ENCODE measurements at places on chromosomes 4 and X.
A peak's percentile ranks its signal among the peaks of the same experiment; 100 is the strongest.

GRCh38 chr4:73869130-73870055 lies at the start of gene CXCL1:
Gene CXCL1 (plus strand): TSS chr4:73869393. CDS start chr4:73869471, 78 bp downstream.
- no peak for DNase-seq

- DNase-seq: no peak
These were observed 249.3 kb upstream of the PRKX start for GRCh38 chrX:3962511-3963311.

- no peak for DNase-seq
These were observed 115.0 kb downstream of the HUWE1 start for GRCh38 chrX:53571494-53571893.

DNA sequence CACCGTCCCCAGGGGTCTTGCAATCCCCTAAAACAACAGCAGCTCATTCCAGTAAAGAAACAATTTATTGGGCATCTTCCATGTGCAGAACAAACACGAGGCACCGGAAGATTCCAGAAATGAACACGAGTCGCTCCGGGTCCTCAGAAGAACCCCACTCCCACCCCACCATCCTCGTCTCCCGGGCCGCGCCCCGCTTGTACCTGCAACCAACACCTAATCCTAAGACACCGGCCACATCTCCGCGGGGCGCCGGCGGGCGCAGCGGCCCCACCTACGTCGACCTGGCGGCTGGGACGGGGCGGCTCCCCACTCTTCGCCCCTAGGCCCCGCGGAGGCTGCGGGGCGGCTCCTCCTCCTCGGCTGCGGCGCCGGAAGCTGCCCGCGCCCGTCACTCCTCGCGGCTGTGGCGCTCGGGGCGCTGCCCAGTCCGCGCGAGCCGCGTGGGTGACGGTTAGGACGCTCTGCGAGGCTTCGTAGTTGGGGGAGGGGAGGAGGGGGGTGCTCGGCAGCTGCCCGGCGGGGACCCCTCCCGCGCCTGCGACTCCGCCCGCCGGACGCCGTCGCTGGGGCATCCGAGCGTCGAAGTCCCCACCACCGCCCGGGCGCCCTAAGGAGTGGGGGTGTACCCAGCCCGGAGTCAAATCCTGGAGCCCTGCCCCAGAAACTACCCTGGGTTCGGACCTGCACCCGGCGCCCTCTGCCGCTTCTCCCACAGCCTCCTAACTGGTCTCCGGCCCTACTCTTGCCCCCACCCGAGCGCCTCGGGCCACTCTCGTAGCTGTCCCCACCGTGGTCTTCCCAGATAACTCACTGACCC lies at the start of gene CCDC158:
Gene CCDC158, minus strand, starts transcription at position 380 of the 820 bp plus-strand sequence. CDS start 17,934 bp downstream, outside the sequence.
- DNase-seq: no peak

GRCh38 chr4:188971125-188971524 lies 831.9 kb downstream of the TRIML1 start:
- DNase-seq: no peak

GRCh38 chr4:80221161-80221560 lies 23.9 kb downstream of the PRDM8 start:
- DNase-seq: no peak

DNA sequence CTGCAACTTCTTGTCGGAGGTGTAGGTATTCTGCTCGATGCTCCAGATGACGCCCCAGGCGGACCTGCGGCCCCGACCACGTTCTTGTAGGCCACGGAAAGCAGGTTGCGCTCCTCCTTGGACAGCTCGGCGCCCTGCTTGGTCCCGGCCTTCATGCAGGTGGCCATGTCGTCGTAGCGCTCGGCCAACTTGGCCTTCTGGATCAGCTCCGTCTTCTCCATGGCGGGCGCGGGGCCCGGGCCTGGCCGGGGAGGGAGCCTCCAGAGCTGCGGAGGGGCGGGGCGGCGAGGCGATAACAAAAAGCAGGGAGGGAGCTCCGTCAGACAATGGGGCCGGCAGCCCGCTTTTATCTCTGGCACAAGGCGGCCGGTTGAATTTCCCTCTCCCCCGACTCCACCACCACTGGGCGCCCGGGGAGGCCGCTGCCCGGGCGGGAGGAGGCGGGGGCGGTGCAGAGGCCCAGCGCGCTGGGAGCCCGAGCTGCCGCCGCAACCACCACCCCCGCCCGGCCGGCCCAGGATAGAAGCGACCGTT lies 28.3 kb upstream of the DRP2 start:
- peak; percentile 2 for DNase-seq

- DNase-seq: no peak
These were observed 17.3 kb downstream of the TBC1D14 start for GRCh38 chr4:6926681-6927478.

GRCh38 chr4:184782731-184783373 lies 42.9 kb downstream of the ACSL1 start:
- peak; percentile 25 for DNase-seq

DNA sequence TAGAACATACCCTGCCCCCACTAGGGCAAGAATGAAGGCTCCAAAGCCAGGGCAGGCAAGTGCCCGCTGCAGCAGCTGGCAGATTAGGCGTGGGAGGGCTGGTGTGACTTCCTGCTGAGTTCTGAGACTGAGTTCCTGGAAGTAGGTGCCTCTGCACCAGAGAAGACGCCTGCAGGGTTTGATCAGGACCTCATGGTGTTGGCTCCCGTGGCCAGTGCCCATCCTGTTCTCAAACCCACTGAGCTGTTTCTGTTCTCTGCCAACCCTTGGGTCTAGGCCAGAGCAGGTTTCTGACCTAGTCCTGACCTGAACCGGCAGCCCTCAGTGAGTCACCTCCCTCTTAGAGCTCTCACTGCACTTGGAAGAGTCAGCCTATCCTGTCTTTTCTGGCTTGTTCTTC lies 220.7 kb downstream of the HS6ST2 start:
- DNase-seq: no peak

DNA sequence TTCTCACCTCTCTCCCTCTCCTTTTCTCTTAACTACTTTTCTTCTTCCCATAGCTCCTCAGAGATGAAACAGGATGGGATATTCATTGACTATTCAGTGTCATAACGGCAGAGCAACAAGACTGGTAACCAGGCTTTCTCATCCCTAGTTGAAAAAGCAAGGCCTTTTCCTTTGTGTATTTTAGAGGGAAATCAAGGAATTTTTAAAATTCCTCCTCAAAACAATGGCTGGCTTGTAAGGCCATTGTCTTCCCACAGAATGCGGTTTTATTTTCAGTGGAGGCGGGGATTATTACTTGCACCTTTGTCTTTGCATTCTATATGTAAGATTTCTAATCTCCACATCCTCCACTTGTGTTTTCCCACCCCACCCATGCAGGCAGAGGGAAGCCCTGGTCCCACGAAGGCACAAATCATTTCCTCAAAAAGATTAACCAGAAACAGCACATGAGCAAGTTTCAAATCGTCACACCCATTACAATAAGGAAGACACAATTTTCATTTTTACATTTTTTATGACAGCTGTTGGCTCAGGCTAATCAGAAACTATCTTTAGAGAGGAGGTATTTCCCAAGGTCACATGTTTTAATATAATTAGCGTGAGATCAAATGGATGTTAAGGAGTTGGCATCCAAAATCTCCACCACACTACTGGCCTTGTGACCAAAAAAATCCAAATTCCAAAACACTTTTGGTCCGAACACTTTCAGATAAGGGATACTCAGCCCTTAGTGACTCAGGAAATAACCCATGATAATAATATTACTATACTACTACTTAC lies 53.0 kb upstream of the KDR start:
- no peak for DNase-seq

- peak; percentile 3 for DNase-seq
These were observed 92.4 kb downstream of the CXCL13 start for GRCh38 chr4:77697860-77698590.

GRCh38 chr4:6200011-6200921 lies at the start of gene JAKMIP1:
Gene JAKMIP1 (minus strand): TSS chr4:6200549. CDS start chr4:6112850, 87,699 bp downstream.
- DNase-seq: peak; percentile 95

- no peak for DNase-seq
These were observed 10.6 kb downstream of the NYX start for GRCh38 chrX:41457613-41458192.

- DNase-seq: no peak
These were observed 148.1 kb downstream of the PLS3 start for GRCh38 chrX:115709039-115709438.

GRCh38 chr4:169659716-169660670 lies 39.6 kb downstream of the CLCN3 start:
- peak; percentile 75 for DNase-seq

DNA sequence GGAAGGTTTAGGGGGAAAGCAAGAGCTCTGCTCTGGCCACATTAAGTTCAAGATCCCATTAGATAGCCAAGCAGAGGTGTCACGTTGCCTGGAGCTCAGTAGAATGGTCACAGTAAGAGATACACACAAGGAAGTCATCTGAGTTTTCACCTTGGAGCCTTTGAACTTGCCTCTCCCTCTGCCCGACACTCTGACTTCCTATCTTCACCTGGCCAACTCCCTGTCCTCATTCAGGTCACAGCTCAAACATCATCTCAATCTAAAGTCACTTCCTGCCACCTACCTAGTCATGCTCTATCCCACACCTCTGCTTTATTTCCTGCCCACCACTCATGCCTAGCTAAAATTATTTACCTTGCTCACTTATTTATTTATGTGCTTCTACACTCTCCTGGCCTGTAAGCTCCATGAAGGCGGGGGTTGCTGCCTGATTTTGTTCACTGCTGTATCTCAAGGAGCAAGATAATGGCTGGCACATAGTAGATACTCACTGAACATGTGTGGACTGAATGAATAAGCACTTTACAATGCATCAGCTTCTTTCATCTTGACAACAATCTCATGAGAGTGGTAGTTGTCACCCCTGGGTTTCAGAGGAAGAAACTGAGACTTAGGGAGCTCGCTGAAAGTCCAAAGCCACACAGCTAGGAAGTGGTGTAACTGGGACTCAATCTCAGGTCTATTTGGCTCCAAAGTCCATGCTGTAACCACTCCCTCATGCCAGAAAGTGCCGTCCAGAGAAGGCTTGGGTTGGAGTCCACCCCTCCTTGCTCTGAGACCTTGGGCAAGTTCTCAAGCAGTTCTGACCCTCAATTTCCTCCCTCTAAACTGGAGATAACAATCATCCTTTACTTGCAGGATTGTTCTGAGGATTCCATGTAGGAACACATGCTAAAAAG lies 40.3 kb downstream of the EFNB1 start:
- DNase-seq: no peak

- no peak for DNase-seq
These were observed 850.4 kb upstream of the FRG1 start for GRCh38 chr4:189090174-189090814.

DNA sequence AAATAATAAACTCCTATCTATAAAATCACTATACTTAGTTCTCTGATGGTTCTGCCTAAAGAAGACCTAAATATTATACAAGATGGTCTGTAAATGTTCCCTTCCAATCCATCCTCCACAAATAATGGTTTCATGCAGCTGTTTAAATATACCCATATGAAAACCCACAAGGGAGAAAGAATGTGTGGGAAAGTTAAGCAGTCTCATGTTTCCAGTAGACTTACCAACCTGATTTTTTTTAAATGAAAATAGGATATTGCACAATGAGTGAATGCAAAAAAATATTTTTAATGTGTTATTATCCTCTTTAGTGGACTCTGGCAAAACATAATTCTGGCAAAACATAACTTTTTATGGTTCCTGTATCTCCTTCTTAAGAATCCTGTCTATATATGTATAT lies 23.3 kb downstream of the CAMK2D start:
- no peak for DNase-seq

DNA sequence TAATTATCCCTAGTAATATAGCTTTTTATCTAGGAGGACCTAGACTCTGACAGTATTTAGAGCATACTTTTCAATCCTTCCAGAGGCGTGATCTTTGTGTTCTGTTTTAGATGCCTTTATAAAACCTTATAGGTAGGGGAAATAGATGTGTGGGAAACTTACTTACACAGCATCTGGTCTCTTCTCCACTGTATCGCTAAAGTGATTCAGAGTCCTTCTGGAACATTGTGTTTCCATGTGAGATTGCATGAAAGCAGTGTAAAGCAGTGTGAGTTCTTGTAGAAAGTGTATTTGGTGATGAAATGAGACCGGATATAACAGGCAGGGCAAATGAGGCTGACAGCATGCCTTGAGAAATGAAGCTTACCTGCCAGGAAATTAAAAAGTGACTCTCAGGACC lies 9.5 kb downstream of the GABRB1 start:
- no peak for DNase-seq

GRCh38 chrX:9573282-9574106 lies 108.6 kb downstream of the TBL1X start:
- DNase-seq: no peak

- DNase-seq: no peak
These were observed 155.8 kb downstream of the ATP10D start for GRCh38 chr4:47640911-47641310.

DNA sequence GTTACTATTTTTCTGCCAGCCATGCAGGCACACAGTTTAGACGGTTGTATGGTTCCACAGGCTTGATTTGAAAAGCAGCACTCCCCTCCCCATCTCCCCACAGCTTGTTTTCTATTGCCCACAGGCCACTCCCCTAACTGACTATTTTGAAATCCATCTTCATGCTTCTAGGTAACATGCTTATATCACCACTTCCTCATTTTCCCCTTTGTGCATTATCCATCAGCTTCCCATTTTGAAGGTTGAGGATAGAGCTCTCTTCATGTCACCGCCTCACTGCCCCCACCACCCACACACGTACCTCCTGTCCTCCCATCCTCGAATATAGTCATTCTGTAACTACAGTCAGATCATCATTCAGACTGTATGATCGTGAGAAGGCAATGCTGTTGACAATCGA lies 224.7 kb downstream of the MID1 start:
- no peak for DNase-seq

GRCh38 chrX:100643956-100644860 lies at the start of gene SRPX2:
Gene SRPX2 (plus strand): TSS chrX:100644199. CDS start chrX:100646323, 2,124 bp downstream.
- DNase-seq: no peak

DNA sequence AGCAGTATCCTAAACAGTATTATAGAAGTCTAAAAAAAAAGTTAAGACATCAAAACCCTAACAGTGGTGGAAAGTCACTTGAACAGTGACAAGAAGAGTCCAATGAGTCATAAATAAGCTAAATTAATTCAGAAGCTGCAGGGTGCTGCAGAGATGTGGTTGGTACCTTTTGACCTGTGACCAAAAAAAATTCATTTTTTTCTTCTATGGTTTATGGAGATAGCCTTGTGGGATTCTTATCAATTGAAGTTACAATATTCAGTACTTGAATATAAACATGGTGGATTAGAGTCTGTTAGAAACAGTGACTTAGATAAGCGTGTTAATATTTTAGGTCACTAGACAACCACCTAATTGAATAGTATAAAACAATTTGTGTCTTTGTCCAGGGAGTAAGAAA lies 35.4 kb downstream of the CCSER1 start:
- DNase-seq: no peak

- no peak for DNase-seq
These were observed 3.2 kb downstream of the ARHGAP36 start for GRCh38 chrX:131061306-131061705.

DNA sequence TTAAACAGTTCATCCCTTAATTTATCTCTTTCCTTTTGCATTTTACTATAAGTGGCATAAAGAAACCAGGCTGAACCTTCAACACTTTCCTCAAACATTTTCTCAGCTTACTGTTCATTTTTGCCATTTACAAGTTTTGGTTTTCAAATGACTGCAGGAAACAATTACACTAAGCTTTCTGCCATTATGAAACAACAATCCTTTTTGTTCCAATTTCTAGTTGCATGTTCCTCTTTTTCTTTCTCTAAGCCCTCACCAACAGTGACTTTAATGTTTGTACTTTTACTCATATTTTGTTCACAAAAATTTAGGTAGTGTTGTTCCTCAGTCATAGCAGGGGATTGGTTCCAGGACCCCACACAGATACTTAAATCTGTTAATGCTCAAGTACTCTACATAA lies 1526.1 kb downstream of the STIM2 start:
- DNase-seq: no peak

GRCh38 chr4:114026447-114026846 lies 47.0 kb upstream of the ARSJ start:
- DNase-seq: no peak

- DNase-seq: no peak
These were observed 52.7 kb upstream of the BCOR start for GRCh38 chrX:40150503-40150902.

All from germinal center (tissue), 1 donor.